ENCODE measurements at places on chromosomes 5 and 9.

DNA sequence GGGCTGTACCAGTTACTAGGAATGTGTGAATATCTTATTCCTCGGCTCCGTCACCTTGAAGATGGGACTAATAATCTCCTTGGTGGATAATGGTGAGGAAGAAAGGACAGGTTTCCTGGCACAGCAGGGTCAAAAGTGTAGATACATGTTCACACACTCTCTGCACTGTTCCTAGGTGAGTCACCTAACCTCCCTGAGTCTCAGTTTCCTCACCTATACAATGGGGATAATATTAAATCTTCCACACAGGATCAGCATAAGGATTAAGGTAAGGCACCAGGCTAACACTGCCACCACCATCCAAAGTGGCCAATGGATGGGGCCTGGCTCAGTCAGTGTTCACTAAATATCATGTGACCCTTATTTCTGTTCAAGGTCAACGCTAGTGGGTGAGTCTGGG lies 66.9 kb downstream of the PSMB7 start:
- no peak for DNase-seq

DNA sequence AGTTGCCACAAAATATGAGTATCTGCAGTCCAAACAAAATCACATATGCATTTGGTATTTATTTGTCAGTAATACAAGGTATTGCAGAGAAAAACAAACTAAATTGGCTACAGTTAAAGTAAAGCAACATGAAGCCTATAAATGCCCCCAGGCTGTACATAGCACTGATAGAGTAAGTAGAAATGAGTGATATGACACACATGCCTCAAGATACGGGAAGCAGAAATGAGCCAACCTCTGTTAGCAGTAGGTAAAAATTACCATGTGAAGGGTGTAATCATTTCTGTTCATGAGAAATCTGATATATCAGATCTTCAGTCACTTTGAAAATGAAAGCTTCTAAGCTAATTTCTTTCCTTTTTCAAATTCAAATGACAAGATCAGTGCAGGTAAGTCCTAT lies 131.1 kb downstream of the CHSY3 start:
- no peak for DNase-seq

DNA sequence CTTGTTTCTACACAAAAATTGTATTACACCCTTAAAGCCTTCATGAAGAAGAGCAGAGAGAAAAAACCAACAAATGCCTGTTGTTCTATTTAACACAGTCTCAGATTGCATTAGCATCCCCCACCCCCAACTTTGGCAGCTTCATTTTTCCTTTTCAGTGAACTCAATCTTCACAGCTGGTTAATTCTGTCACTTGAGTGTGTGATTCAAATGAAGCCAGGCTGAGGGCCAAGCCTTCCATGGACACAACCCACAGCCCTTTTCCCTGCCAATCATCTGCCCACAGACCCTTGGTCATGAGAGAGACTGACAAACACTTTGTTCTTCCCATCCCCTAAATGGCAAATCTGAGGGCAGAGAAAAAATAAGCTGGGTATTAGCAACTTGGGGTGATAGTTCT lies 217.5 kb upstream of the NMUR2 start:
- no peak for DNase-seq

GRCh38 chr5:180563994-180564393 lies 27.3 kb downstream of the SCGB3A1 start:
- DNase-seq, result peak; percentile 21

DNA sequence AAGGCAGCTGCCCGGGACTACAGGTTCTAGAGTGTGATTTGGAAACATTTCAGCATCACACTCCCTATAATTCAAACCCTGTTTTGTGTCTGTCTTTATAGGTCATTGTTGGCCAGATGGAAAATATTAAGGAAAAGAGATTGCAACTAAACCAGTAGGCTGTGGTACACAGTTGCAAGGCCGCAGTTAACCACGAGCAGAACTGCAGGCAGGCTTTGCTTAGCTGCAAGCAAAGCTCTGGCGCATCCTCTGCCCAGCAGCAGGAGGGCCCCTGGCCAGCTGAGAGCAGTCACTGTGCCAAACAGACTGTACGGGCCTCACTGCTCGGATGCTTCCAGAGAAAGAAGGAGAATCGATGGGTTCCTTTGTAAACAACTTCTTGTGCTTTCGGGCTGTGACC lies 204.5 kb downstream of the DENND1A start:
- DNase-seq, result no peak

DNA sequence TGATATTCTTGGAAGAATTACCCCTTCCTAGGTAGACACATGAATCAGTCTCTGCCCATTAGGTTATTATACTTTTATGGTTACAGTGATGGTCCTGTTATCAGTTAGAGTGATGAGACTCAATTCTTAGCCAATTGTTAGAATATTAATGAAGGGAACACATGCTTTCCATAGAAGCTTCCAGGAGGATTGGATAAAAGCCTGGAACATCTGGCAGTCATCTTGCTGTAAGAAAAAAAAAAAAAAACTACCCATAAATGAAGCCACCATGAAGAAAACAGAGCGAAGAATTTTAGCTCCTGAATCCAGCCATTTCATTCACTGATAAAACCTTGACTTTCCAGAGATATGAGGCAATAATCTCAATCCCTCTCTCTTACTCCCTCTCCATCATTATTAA lies 262.5 kb upstream of the GRIN3A start:
- no peak for DNase-seq

GRCh38 chr5:159937580-159937979 lies 21.3 kb downstream of the ADRA1B start:
- no peak for DNase-seq

- peak; percentile 5 for DNase-seq
These were observed 77.8 kb downstream of the GCNT4 start for GRCh38 chr5:74974451-74975091.

Data from activated T-cell treated with anti-CD3 and anti-CD28 coated beads for 48 hours (primary cell).